ENCODE measurements at places on chromosomes 3 and 15.

GRCh38 chr3:48949376-48949717 lies 30.7 kb downstream of the ARIH2 start:
- DNase-seq = no peak

DNA sequence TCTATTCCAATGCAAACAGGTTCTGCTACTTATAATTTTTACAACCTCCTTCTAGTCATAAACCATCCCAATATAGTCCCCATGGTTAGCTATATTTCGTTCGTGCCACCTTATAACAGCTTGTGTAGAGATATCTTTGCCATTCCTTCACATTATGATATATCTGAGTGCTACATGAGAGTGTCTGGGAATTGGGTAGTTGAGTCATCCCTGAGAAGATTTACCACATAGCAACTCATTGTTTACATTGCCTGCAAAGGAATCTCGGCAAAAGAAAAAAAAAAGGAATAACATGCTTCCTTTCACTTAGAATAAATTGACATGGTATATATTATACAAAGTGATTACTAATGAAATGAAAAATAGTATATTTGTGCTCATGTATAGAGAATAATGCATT lies 86.0 kb upstream of the VGLL3 start:
- DNase-seq = no peak

- DNase-seq = no peak
These were observed 33.1 kb downstream of the CEP152 start for GRCh38 chr15:48777645-48778330.

GRCh38 chr3:175295248-175296130 lies 436.4 kb downstream of the NAALADL2 start:
- no peak for DNase-seq

GRCh38 chr3:171776839-171777583 lies 33.3 kb downstream of the PLD1 start:
- DNase-seq = no peak

DNA sequence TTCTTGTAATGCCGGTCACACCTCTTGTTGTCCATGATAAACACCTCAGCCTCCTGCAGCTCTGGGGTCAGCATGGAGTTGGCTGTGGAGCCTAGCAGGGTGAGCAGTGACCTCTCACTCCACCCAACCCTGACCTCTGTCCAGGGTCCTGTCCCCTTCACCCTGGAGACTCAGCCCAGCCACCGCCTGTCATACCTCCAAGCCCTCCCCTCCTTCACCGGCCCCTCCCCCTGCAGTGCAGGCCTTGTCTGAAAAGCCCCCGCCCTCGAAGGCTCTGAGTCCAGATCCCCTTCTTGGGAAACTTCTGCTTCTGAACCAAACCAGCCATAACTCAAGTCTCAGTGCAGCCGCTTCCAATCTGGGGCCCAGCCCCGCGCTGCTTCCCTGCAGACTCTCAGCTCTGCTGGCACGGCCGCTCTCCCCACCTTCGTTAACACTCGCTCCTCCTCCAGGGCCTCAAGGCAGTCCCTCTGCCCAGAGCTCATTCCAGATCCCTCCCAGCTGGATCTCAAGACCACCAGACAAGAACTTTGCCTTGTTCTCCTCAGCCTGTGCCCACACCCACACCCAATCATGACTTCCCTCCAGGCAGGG lies 25.4 kb upstream of the PRSS50 start:
- DNase-seq = no peak

DNA sequence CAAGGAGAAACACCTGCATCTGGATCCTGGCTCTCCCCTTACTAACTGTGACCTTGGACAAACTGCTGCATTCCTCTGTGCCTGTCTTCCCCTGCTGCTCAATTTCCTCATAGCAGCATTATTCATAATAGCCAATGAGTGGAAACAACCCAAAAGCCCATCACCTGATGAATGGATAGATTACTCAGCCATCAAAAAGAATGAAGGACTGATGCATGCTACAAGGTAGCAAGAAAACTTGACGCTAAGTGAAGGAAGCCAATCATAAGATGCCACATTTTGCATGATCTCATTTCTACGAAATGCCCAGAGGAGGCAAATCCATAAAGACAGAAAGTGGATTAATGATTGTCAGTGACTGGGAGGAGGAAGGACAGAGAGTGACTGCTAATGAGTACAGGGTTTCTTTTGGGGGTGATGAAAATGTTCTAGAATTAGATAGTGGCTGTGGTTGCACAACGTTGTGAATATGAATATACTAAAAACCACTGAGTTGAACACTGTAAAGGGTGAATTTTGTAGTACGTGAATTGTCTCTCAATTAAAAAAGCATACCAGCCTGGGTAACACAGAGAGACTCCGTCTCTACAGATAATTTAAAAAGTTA lies 11.2 kb downstream of the IGDCC4 start:
- DNase-seq = no peak

DNA sequence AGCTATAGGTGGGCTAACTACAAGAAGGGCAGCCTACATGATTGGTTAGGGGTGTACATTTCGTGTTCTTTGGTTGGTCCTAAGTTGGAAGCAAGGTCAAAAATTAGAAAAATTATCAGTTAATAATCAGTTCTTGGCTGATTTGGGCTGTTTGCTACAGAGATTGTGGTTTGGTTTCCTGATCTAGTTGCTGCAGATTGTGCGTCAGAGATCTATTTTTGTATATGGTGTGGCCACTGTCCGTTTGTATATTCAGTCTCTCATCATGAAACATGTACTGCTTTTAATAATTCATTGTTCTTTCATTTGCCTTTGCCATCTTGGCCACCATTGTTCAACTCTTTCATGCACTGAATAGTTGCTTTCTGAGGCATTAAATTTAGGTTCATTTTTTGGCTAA lies 80.9 kb downstream of the LRRC3B start:
- no peak for DNase-seq

DNA sequence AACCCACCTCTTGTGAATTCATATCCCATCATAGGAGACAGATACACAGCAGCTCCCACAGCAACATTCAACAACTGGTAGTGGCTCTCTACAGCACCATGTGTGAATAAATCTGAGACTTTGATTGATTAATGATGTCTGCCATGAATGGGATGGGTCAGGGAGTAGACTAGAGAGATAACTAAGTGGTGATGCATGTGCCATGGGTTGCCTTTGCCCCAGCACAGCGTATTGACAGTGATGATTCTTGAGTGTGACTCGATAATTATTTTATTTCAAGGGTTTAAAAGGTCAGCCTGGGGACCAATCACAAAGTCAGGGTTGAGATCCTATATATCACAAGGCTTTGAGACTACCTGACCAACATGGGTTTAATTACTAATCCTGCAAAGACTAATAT lies 295.9 kb downstream of the PTPRG start:
- no peak for DNase-seq

DNA sequence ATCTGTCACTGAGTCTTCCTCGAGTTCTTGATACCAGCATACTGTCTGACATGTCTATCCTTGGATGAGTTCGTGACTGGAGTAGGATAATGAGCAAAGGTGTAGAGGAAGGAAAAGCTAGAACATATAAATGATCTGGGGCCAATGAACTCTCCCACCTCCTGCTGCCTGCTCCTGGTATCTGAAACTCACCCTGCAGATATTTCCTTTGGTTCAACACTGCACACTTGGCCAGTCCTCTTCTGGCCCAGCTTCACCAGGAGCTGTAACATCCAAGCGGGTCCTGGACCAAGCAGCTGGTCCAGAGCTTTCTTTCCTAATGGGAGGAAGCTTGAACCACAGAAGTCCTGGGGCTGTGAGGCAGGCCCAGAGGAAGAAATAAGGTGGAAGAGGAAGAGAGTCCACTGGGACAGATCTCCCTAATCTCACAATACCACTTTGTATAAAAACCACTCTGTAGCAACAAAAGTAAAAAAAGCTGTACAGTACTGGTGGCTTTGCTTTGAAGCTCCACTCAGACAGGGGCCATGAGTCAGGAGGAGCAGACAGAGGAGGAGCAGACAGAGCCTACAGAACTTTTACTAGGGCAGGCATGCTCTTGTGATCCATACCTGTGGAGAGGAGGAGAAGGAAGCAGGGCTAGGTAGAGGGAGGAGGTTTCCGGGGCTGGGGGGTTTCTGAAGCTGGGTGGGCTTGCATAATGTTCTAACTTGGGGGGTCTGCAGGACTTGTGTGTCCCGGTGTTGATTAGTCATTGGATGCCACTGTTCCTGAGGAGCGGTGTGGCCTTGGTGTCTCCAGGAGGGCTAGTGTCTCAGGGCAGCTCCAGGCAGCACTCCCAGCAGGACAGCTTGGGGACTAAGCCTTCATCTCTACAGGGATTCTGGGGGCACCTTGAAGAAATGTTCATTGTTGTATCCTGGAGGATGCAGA lies 166.9 kb downstream of the ABHD5 start:
- no peak for DNase-seq

- no peak for DNase-seq
These were observed 268.4 kb upstream of the NSMCE3 start for GRCh38 chr15:29538044-29538443.

DNA sequence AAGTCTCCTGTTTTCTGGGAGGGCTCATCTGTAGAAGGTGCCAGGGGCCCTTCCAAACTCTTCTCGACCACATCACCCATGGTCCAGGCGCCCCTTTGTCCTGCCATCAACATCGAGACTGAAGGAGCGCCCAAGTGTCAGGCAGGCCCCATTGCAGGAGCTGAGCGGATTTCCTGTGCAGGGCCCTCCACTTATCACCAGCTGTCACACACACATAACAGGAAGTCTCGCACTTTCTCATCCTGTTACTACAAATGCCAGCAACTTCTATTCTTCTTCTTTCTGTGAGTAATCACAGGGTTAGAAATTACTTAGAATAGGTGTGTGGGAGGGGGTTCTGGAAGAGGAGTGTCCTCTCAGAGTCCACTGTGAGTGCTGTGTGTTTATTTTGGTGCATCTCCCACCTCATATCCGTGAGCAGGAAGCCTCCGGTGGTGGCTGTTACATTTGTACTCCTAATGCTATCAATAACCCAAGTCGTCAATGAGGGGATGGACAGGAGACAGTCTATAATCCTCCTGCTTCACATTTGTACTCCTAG lies at the start of gene KLHL6:
TSS of gene KLHL6 (minus strand) at position 166 of the 541 bp plus-strand sequence. CDS start at position 113, 53 bp downstream.
- peak; percentile 72 for DNase-seq

GRCh38 chr15:84649706-84650105 lies 4.4 kb downstream of the WDR73 start:
- DNase-seq = no peak

- DNase-seq = no peak
These were observed 201.9 kb upstream of the STRIT1 start for GRCh38 chr3:155495387-155495786.

DNA sequence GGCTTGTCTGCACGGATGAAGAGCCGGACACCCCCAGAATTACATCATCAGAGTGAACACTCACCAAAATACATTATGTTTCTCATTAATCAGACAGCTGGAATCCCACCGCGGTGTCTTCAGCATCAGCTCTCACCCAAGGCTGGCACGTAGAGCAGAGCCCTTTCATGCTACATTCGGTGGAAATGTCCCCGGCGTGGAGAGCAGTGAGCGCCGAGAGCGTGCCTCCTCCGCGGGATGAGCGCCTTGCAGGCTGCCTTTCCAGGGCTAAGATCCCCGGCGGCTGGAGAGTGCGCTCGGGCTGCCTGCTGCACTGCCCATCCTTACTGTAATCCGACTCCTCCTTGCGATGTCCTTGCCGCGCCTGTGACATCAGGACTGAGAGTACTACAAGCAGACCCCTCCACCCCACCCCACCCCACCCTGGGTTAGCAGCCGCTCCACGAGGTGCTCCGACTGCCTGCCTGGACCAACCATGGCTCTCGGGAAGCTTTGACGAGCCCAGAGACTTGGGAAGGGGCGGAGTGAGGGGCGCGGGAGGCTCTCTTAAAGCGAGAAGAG lies at the start of gene ZNF385D:
TSS of gene ZNF385D (minus strand) at position 380 of the 561 bp plus-strand sequence. CDS start at position 86, 294 bp downstream.
- no peak for DNase-seq

DNA sequence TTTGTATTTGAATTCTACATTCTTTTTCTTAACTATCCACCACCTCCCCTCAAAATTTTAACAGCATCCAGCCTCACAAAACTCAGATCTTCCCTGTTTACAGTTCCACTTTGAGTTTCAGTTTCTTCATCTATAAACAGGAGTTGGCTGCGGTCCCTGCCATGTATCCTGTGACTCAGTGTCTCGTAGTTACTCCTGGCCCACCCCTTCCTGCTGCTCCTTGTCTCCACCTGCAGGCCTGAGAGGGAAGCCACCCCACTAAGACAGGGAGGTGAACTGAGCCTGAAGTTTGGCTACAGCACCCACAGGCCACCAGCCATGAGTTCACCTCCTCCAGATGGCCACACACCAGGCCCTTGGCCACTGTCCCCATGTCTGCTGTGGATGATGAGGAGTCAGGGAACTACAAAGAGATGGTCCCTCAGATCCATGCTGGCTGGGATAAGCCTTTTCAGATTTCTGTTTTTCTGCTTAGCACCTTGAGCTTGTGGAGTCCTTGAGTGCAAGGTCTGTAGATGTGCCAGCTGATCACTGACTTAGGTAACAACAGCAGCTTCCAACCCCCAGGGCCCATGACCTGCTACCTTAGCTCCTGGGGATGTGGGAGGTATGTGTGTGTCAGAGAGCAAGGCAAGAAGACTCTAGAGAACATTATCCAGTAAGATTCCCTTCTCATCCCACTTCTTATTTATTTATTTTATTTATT lies 37.5 kb downstream of the CD86 start:
- peak; percentile 40 for DNase-seq

DNA sequence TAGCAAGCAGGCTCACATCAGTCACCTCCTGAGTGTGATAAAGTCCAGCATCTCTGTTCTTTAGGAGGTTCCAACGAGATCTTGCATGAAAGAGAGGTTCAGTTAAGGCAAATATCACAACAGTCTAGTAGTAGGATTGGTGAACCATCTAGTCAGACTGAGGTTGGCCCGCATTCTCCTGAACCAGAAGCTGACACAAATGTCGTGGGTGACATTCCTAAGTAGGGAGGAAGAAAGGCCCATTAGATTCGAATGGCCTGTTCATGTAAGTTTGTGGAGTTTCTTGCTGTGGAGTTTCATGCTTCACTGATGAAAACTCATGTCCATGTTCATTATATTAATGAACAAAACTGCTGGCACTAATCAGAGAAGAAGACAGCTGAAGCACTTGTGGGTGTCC lies 66.7 kb upstream of the XCR1 start:
- DNase-seq = no peak

DNA sequence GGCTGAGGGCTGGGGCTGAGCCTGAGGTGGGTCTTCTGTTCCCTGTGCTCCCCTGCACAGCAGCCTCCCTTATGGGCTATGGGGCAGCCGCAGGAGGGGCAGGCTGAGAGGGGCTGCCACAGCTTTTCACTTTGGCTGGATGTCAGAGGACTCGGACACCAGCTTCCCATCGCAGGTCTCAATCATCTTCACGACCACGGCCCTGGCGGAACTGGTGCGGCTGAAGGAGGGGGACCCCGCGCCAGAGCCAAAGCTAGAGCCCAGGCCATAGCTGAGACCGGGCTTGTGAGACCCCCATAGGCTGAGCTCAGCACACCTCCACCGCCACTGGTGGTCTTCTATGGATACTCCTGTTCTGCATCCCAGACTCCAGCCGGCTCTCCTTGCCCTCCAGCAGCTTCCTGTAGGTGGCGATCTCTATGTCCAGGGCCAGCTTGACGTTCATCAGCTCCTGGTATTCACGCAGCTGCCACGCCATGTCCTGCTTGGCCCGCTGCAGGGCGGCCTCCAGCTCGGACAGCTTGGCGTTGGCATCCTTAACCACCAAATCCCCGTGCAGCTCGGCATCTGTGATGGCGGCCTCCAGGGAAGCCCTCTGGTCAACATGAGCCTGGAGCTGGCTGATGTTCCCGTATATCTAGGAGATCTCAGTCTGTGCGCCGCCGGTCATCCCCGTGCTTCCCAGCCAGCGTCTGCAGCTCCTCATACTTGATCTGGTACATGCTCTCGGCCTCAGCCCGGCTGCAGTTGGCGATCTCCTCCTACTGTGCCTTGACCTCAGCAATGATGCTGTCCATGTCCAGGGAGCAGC lies 181.7 kb upstream of the SYNPR start:
- DNase-seq = no peak

- no peak for DNase-seq
These were observed 163.8 kb upstream of the CTNNB1 start for GRCh38 chr3:41035456-41036022.

GRCh38 chr3:126345641-126346460 lies 11.4 kb downstream of the KLF15 start:
- peak; percentile 20 for DNase-seq

All from activated naive CD8-positive, alpha-beta T cell treated with anti-CD3 and anti-CD28 coated beads, Interleukin-2, amount 10 ng/mL, durations not matched to agents 7 days and 5 days (primary cell).